ENCODE measurements at places on chromosomes 5 and 9.

GRCh38 chr9:121942866-121943382 lies 150.2 kb downstream of the TTLL11 start:
- DNase-seq, result no peak

- DNase-seq, result no peak
These were observed 9.6 kb upstream of the IL17B start for GRCh38 chr5:149388498-149389190.

DNA sequence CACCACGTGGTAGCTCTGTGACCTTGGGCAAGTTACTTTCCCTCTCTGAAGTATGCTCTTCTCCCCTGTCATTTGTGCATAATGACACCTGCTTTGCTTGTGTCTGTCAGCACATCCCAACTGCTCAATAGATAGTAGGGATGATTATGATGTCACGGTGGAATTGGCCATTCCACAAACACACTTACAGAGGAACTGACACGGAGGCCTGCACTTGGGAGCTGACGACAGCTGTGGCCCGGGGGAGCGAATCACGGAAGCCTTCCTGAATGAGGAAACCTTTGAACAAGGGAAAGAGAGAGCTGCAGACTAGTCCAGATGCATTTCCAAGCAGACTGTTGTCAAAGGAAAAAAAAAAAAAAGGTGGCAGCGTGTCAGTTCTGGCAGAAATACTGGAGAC lies 21.0 kb downstream of the TLX3 start:
- no peak for DNase-seq

- DNase-seq, result peak; percentile 12
These were observed 270.7 kb upstream of the ELAVL2 start for GRCh38 chr9:24096756-24097155.

- DNase-seq, result peak; percentile 88
These were observed at the start of gene TUSC1 for GRCh38 chr9:25678147-25678666. TSS of gene TUSC1 (minus strand) at chr9:25678444. CDS start at chr9:25678312, 132 bp downstream.

DNA sequence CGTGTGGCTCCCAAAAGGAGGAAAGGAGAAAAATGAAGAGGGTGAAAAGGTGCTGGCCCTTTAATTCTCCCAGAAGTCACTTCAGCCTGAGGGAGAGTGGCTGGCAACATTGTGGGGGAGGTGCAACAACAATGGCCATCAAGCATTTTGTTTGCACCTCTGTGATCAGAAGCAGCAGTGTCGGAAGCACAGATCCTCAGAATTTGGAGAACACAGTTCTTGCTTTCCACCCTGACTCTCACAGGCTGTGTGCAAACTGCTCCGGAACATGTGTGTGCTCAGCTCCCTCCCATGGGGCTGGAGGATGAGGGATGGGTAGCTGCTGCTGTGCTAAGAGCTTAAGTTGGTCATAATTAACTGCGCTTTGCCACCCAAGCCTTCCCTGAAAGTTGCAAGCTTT lies 127.1 kb downstream of the DPYSL3 start:
- DNase-seq, result peak; percentile 53

DNA sequence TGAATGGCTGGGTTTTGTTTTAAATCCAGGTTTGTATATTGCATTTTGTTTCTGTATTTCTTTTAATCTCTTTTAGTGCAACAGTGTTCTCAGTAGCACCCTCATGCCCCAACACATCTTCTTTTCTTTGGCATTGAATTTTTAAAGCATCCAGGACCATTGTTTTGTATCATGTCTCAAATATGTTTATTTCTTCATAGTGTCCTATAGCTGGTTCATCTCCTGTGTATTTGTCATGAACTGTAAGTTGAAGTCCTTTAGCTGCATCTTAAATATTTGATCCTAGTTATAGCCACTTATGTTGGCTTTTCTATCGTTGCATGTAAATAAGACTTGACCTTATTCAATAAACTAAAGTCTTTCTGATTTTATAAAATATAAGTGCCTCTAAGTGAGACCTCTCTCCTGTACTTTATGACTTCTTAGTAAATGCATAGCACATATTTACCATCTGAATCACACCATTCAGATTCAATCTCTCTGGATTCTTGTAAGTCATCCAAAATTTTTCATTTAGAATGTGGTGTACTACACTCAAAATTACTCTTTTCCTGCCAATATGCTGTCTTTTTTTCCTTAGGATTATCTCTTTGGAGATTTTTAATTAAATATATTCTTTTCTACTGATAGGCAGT lies 21.0 kb upstream of the ERCC6L2 start:
- no peak for DNase-seq

DNA sequence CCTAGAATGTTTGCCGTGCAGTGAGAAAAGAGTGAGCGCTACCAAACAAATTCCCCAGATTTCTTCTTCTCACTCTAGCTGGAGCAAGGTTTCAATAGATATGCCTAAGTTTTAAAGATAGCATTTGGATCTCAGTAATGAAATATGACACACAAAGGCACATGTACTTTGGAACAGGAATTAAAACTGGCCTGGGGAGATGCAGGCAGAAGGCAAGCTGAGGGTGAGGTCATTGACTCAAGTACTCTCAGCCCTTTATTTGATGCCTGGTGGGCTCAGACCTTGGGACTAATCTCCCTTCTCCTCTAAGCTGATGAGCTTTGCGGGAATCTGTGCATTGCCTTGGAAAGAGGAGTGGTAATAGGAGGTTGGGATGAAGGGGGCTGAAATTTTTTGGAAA lies 323.3 kb upstream of the SLC30A5 start:
- DNase-seq, result no peak

DNA sequence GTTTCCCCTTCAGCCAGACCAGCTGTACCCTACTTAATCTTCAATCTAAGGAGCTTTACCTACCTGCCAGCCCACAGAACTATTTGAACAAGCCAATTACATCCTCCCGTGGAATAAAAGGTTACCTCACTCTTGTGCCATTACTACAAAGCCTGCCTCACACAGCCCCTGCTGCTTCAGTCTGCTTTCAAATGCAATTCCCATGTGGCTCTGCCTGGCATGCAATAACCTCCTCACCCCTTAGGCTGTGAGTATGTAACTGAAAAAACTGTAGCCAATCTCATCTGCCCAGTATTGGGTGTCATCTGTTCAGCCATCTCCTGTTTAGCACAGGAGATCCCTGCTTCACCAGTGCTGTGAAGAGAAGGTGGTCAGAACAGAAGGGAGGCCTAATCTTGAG lies 6.1 kb upstream of the GCNT1 start:
- DNase-seq, result no peak

DNA sequence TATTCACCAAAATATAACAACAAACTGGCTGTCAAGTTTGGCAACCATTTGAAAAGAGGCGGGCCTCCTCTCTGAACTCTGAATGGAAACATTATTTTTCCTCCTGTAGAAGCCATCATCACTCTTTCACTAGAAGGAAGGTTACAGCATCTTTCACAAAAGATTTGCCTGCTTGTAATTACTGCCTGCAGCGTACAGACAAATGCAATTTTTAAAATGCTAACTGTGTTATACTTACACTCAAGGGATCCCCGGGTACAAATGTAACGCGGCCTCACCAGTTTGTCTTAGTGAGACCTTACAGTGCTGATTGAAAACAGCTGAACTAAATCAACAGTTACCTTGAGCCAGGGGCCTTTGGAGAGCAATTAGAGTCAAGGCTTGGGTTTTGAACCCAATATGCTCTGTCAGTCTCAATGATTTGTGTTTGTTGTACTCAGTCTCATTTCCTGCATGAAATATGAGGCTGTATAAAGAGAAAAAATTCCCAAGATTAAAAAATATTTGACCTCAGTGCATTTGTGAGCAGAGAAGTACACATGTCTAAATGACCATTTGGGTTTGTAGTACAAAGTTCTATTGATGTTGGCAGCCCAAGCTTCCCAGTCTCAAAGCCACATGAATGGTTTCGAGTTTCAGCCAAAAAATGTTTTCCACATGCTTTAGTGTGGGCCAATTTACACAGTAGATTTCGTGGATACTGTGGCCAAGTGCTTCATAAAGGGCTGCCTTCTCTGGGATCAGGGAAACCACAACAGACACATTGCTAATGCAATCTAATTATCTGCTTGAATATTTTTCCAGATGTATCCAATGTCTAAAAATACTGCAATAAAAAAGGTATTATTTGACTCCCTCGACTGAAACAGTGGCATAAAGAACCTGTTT lies 500.0 kb downstream of the SPATA31D1 start:
- peak; percentile 54 for DNase-seq

DNA sequence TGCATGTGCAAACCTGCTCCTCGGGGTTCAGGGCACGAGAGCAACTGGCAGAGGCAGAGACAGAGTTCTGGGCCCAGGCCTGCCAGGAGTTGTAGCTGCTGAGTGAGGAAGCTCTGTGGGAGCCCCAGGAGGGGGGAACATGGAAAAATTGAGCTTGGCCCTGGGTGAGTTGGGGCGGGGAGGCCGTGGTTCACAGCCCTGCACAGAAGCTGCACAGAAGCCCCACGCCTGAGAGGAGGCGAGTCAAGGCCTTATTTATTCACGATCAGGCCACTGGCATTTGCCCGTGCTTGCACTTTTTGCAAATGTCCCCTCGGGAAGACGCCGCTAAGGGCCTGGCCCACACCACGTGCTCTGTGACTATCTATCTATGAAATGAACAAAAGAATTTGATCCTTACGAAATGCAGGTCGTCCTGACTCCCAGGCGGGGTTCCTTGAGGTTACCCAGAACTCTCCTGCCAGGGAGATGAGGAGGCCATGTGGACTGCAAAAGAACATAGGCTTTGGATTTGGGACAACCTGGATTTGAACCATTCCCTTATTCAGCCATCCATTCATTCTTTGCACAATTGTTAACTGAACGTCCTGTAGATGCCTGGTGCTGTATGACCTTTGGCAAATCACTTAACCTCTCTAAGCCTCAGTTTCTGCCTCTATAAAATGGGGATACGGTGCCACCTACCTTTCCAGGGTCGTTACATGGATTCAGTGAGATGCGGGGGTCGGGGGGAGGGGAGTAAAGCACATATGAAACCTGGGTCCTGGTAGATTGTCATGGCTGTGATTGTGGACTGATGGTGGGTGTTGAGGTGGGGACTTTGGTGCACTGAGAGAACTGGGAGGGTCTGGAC lies 17.9 kb downstream of the COL27A1 start:
- DNase-seq, result no peak

- no peak for DNase-seq
These were observed 60.3 kb downstream of the UBAP2 start for GRCh38 chr9:33988219-33988890.

DNA sequence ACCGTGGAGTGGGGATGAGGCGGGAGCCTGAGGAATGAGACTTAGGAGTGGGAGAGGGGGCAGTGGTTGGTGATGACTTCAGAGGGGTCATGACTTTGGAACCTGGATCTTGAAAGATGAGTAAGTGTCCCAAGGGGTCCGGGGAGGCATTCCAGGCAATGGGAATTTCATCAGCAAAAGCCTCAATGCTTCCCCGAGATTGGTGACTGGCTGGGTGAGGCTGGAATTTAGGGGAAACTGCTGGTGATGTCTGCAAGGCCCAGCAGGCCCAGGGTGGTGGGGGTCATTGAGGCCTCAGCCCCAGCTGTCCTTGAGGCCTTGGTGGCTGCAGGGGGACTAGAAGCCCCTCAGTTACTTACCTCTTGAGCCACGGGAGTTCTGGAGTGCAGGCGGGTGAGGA lies 7.5 kb downstream of the NDST1 start:
- peak; percentile 22 for DNase-seq

Measured in urothelium cell line (cell line).